ENCODE measurements at places on chromosomes 11 and 22.

DNA sequence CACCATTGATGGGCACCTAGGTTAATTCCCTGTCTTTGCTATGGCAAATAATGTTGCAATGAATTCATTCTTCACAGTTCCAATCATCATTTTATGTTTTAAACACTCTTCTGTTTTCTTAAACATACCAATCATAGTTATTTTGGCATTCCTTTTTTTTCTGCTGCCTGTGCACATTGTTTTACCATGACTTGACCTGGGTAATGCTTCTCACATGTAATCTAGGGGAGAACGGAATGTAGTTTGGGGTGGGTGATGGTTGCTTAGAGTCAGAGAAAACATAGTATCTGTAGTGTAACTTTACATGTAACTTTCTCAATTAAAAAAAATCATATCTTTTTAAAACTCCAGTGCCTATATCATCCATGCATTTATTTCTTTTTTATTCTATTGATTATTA, 1945.3 kb upstream of the RAG2 start:
- no peak for DNase-seq

GRCh38 chr11:10388574-10388973, 66.5 kb upstream of the AMPD3 start:
- DNase-seq = no peak

- DNase-seq = no peak
Observed at GRCh38 chr11:27004103-27004502, 10.2 kb downstream of the FIBIN start.

DNA sequence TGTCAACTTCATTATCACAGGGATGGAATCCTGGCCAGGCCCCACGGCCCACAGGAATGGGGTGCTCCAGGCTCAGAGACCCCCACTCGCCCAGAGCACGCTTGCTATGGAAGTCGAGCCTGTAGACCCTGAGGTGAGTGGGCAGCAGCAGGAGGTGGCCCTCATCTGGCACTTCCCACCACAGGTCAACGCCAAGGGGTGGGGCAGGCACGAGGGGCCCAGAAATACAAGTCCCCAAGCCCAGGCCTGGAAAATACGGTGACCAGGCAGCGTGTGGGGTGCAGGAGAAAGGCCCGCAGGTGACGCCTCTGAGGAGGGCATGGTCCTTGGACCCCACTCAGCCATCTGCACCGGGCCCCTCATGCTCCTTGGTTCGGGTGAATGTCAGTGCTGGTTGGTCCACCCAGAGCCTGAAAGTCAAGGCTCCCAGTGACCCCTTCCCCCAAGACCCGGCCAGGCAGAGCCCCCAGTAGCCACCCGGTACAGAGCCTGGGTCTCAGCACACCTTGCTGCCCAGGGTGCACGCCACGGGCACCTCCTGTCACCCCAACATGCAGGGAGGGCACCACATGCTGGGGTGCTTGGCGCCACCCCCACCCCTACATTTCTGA, 2.4 kb downstream of the MOB2 start:
- no peak for DNase-seq

- DNase-seq = no peak
Observed at GRCh38 chr11:40975076-40975475, 484.4 kb downstream of the LRRC4C start.

DNA sequence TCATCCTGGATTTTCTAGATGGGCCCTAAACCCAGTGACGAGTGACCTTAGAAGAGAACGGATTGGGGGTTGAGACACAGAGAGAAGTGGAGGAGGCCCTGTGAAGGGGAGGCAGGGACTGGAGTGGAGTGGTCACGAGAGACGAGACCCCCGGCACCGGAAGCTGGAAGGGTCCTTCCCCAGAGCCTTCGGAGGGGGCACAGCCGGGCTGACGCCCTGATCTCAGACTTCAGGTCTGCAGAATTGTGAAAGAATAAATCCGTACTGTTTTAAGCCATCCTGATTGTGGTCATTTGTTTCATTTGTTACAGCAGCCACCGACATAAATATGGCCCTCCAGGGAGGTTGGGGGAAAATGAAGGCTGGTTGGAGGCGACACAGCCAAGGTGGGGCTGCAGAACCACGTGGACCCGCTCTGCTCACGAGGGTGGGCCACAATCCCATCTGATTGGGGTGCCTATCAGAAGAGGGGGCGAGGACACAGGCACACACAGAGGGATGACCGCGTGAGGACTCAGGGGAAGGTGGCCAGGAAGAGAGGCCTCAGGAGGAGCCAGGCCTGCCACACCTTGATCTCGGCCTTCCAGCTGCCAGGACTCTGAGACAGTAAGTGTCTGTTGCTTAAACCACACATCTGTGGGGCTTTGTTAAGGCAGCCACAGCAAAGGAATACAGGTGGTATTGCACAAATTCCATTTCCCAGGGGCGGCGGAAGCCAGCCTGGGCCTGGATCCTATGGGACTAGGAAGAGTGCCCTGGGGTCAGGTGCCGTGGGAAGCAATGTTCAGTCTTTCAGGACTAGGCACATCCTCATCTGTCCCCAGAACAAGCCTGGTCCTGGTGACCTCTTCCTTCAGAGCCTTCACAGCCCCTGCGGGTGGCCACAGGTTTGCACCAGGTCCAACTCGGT, 73.3 kb upstream of the SHANK2 start:
- DNase-seq = no peak

- no peak for DNase-seq
Observed at GRCh38 chr11:109480251-109480650, 58.3 kb downstream of the C11orf87 start.

GRCh38 chr11:76103460-76103859, 102.8 kb downstream of the WNT11 start:
- no peak for DNase-seq

- DNase-seq = no peak
Observed at GRCh38 chr11:123083623-123084029, 21.7 kb upstream of the HSPA8 start.

GRCh38 chr11:122696662-122697061, 41.1 kb downstream of the UBASH3B start:
- DNase-seq = no peak

GRCh38 chr22:49153921-49154320, 673.8 kb downstream of the BRD1 start:
- no peak for DNase-seq

GRCh38 chr11:10930972-10931760, 73.3 kb upstream of the ZBED5 start:
- peak; percentile 43 for DNase-seq

DNA sequence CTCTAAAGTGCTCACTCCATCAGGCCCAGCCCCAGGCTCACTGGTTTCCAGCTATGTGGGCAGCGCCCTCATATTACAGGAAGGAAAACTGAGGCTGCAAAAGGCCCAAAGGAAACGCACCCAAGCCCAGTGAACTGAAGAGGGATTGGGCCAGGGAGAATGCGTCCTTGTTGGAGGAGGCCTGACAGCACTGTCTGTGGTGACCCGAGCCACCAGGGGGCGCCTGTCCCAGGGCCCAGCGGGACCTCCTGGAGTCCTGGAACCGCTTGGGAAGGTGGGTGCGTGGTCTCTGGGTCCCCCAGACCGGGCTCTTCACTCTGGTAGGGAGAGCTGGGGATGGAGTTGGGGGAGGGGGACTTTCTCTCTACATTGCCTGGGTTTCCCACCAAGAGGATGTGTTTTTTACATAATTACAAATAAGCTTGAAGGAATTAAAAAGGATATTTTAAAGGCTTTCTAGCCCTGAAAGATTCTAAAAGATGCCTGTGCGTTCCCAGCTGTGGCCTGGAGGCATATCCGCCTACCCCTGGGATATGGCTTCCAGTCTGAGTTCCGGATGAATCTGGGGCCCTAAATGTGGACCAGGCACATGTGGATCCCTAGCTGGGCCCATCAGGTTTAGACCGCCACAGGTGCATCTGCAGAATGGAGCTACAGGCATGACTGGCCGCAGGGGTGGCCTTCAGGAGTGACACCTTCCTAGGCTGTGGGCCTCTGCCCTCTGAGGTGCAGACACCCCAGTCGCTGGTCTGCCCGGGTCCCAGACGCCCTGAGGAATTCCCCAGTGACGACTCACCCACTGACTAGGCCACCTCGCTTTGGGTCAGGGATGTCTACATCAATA, 4.2 kb downstream of the SPI1 start:
- DNase-seq = peak; percentile 35

DNA sequence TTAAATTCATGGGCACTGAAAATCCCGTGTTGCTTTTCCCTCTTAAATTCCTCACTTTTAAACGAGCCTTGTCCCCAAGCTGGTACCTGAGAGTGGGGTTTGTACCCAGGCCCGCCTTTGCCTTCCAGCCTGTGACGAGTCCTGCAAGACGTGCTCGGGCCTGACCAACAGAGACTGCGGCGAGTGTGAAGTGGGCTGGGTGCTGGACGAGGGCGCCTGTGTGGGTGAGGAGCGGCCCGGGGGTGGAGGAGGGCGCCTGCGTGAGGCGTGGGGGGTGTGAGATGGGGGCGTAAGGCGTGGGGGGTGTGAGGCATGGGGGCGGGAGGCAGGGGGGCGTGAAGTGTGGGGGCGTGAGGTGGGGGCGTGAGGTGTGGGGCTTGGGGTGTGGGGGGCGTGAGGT, 4.0 kb downstream of the CRELD2 start:
- no peak for DNase-seq

GRCh38 chr11:117547195-117547850, 219.7 kb downstream of the CEP164 start:
- DNase-seq = peak; percentile 45

- no peak for DNase-seq
Observed at GRCh38 chr22:19419464-19420178, 11.9 kb downstream of the HIRA start.

- peak; percentile 88 for DNase-seq
Observed at GRCh38 chr11:78030429-78031325, 7.6 kb upstream of the KCTD14 start.

DNA sequence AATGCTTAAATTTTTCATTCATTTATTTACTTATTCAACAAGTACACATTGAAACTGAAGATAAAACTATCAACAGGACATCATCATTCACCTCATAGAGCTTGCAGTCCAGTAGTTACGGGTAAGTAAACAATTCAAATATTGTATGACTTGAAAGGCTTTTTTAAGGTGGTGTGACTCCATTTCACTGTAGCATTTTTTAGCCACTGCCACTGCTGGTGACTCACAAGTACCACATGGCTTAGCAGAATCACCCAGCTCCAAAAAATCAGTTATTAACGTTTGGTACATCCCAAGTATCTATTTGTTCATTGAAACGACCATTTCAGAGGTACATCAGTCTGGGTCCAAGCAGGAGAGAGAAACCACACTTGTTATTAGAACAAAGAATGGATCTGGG, 427.9 kb upstream of the DDI1 start:
- no peak for DNase-seq

GRCh38 chr11:77346906-77347603, 45.6 kb upstream of the GDPD4 start:
- DNase-seq = no peak

DNA sequence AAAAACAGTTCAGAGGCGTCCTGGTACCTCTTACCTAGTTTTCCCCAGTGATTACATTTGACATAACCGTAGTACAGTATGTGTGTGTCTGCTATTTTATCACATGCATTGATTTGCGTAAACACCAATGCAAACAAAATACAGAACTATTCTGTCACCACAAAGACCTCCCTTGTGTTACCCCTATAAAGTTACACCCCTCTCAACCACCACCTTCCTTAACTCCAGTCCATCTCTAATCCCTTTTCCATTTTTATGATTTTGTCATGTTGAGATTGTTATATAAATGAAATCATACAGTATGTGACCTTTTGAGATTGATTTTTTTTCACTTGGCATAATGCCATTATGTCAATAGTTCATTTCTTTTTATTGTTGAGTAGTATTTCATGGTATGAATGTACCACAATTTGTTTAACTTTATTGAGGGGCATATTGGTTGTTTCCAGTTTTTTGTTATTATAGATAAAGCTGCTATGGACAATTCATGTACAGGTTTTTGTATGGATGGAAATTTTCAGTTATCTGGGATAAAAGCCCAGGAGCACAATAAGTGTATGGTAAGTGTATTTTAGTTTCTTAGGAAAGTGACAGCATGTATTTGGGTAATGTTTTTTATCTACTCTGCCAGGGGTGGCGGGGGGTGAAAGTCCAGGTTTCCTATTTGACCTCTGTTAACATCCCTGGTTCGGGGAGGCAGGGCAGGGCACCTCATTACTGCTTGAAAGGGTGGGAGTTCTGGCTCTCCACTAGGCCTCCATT, 6.0 kb upstream of the SLC37A2 start:
- DNase-seq = no peak

DNA sequence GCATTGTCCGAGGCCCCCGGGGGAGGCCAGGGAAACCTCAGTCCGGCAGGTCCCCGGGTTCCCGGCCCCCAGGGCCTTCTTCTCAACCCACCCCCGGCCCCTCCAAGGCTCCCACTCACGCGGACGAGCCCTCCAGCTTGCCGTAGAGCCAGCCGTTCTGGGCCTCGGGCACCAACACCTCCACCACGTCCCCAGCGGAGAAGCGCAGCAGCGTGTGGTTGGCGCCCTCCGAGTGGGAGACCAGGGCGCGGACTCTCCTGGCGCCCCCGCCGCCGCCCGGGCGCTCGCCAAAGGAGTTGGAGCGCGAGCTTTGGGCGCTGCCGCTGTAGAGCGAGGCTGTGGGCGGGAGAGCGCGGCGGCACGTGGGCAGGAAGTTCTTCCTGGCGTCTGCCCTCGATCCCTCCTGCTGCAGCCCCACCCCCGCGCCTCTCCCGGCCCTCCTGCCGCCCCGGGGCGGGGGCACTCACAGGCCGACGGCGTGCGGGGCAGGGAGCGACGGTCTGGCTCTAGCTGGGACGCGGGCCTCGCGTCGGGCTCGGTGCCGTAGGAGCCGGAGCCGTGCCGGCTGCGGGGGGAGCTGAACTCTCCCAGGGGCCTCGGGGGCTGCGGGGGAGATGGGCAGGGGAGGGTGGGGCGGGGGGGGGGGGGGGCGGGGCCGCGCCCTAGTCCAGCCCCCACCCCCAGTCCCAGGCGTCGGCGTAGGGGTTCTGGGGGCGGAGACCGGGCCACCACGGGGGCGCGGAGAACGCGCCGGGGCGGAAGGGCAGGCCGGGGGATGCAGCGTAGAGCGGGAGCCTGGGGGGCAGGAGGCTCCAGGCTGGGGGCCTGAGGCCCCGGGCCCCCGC, 4.9 kb upstream of the SLC16A8 start:
- DNase-seq = no peak

DNA sequence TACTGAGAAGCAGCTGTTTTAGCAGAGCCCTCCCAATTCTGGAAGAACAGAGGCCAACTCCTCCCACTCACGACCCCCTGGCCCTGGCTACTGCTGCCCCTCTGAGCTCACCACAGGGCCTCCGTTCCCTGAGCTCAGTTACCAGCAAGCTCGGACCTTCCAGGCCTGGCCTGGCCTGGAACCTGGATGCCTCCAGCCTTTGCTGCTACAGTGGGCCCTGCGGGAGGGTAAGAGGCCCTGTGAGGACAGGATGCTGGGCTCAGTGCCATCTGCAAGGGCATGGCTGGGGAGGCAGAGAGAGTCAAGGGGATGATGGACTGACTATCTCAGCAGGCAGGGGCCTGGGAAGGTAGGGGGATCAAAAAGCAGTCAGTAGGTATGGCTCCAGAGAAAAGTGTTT, 209.9 kb upstream of the NCAM1 start:
- DNase-seq = no peak

DNA sequence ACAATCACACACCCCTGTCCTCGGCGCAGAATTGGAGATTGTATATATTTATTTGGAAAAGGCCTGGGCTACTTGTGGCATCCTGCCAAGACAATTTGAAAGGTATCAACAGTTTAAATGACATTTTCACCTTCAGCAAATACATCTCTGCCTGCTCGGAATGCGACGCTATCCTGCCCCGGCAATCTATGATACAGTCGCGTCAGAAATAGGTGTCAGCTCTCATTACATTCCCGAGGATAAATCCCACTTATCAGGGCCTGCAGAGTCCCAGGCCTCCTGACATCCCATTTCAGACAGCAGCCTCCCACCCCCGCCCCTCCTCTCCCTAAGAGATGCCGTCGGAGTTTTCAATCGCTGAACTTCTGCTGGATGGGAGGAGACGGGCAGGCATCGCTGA, 114.7 kb downstream of the BRD1 start:
- DNase-seq = no peak

GRCh38 chr11:46381819-46382645, 563 bp downstream of the MDK start:
- no peak for DNase-seq

Measured in NCI-H2107 (cell line).